ENCODE measurements at places on chromosomes 12 and 14.

DNA sequence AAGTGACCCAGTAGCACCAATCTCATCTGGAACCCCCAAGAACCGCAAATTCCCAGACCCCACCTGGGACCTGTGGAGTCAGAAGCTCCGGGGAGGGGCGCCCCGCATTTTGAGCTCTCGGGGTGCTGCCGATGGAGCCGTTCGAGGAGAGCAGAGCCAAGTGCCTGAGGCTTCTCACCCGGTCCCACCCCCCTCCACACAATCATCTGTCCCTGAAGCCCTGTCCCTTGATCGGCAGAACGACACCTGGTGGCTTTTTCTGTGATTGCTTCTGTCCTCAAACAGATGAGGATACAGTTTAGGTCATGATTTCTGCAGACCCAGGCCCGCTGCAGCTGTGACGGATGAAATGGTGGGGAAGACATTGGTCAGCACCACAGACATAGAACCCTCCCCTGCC is 74.7 kb downstream of the NOC4L start:
- no peak for DNase-seq

DNA sequence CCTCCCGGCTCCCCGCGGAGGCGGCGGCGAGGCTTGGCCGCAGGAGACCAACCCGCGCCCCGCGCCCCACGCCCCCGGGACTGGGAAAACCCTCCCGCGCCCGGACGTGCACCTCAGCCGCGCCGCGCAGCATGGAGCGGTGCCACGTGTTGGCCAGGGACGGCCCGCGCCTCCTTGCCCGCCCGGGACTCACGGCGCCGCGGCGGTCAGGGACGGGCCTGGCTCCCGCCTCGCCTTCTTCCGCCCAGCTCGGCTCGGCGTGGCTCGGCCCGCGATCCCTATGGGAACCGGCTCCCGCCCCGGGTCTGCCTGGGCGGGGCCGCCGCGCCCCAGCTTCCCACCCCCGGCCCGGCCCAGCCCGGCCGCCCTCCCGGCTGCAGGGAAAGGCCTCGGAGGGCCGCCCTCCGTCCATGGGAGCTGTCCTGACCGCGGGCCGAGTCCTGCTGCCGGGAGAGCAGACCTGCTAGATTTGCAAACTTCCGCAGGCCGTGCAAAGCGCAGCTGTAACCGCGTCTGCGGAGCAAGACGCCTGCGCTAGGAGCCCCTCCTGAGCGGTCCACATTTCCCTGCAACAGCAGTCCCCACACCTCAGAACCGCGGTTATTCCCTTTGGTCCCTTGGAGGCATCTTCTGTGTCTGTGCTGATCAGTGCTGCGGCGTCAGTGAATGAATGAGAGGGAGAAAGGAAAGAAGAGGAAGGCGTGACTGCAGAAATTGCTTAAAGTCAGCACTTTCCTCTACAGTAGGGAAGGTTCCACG is at the start of gene CDKL1:
Gene CDKL1, minus strand, starts transcription at position 251 of the 759 bp plus-strand sequence. CDS start 1,013 bp downstream, outside the sequence.
- no peak for DNase-seq

- no peak for DNase-seq
Observed at GRCh38 chr12:28824849-28825248, 324.2 kb upstream of the FAR2 start.

- no peak for DNase-seq
Observed at GRCh38 chr12:90106568-90106967, 397.9 kb upstream of the ATP2B1 start.

- DNase-seq = no peak
Observed at GRCh38 chr12:75660805-75661404, 149.5 kb upstream of the KRR1 start.

GRCh38 chr12:49847161-49847560 is 4.3 kb upstream of the BCDIN3D start:
- no peak for DNase-seq

DNA sequence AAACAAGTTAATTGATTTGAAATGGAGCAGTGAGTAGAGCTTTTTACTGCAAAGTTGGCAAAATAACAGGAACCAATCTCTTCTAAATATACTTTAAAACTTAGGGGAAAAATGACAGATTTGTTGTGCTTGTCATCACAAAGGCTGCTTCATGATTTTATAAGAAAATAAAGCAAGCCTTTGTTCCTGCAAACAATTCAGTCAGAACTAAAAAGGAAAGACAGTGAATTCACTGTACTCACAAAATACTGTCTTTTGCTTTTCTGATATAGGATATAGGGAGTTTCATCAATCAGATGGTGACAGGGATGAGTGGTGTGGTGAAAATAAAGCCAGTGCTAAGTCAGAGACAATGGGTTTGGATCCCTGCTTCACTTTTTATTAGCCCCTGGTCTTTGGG is 126.0 kb downstream of the HELB start:
- DNase-seq = no peak

GRCh38 chr12:98275131-98275475 is 240.3 kb upstream of the TMPO start:
- no peak for DNase-seq

- no peak for DNase-seq
Observed at GRCh38 chr12:24881227-24881626, 67.7 kb downstream of the BCAT1 start.

DNA sequence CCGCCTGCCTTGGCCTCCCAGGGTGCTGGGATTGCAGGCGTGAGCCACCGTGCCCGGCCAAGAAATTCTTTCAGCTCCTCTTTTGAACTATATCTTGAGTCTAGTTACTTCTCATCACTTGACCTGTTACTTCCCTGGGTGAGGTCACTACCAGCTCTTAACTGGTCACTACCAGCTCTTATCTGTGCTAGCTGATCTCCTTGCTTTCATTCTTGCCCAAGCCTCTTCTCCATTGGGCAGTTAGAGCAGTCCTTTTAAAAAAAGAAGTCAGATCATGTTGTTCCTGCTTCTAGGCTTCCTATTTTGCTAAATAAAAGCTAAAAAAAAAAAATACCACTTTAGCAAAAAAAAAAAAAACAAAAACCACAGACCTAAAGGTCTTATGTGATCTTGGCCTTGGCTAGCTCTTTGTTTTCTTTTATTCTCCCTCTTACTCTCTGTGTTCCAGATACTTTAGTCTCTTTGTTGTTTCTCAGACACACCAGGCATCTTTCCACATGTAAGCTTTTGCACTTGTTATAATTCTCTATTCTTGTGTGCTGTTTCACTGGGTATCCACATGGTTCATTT is 63.5 kb downstream of the RAD51B start:
- no peak for DNase-seq

DNA sequence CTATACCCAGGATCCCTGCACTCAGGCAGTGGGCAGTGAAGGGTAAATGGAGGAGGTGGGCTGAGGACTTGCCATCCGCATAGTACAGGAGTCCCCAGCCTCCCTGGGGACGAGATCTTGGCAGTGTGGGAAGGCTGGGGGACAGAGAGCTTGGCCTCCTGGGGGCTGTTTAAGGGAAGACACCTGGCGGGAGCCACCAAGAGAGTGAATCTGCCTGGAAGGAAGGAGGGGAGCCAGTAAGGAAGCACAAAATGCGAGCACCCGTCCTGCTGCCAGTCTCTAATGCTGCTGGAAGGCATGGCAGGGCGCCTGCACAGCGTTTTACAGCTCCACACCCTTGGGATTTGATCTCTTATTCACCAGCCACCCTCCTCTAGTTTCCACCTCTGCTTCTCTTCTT is 7.4 kb upstream of the KRT2 start:
- DNase-seq = no peak

DNA sequence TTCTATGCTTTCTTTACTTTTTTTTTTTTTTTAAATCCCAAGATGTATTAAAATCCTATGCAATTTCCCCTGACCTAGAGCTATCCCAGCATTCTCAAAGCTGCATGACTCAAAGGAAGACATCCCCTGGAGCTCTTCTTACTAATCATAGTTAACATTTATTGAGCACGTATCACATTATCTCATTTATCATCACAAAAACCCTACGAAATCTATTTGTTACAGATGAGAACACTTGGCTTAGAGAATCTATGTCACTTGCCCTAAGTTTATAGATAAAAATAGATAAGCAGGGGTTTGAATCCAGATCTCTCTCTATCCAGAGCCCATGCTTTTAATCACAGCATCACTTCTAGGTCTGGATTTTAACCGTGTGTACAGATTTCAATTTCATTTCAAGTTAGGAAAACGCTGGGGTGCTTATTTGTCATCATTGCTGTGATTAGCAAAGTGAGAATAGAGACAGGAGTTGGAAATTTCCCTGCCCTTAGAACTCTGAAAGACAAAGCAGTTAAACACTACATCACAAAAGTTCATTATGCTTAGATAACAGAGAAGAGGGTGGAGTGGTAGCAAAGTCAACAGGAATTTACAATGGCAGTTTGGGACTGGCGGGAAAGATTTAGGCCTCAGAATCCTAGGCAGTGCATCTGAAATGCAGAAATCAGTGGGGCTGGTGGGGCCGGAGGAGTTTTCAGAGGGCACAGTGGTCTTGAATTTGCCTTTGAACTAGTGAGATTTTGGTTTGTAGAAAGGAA is 177.7 kb upstream of the FRMD6 start:
- DNase-seq = no peak

DNA sequence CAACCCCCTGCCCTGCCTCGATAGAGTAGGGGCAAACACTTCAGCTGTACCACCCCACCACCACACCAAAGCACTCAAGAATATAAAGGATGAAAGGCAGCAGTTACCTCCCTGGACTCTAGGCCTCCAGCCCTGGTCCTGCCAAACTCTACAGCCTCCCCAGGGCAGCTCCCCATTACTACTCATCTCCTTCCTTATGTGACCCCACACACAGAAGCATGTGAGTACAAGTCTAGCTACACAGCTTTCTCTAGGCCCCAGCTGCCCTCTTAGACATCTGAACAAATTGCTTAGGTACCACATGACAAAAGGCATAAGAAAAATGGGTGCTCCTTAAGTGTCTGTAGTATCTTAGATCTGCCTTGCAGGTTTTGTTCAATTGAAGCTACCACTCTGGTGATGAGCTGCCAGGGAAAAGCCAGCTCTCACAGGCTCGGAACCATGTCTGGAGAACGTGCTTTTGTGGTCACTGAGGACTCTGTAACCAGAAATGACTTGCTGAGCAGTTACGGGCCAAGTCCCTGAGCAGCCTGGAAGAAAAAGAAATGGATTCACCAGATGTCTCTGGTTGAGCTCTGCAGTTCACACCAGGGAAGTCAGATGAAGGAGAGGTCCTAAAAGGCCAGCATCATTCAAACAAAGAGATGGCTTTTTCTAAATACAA is 32.8 kb downstream of the FMNL3 start:
- DNase-seq = no peak

GRCh38 chr12:8886502-8887284 is 27.6 kb upstream of the PHC1 start:
- no peak for DNase-seq

- DNase-seq = no peak
Observed at GRCh38 chr12:120797677-120798642, 72.3 kb downstream of the ACADS start.

- DNase-seq = no peak
Observed at GRCh38 chr12:111022386-111022785, 102.0 kb upstream of the MYL2 start.

- DNase-seq = no peak
Observed at GRCh38 chr14:68654471-68654941, 138.4 kb downstream of the ZFP36L1 start.

DNA sequence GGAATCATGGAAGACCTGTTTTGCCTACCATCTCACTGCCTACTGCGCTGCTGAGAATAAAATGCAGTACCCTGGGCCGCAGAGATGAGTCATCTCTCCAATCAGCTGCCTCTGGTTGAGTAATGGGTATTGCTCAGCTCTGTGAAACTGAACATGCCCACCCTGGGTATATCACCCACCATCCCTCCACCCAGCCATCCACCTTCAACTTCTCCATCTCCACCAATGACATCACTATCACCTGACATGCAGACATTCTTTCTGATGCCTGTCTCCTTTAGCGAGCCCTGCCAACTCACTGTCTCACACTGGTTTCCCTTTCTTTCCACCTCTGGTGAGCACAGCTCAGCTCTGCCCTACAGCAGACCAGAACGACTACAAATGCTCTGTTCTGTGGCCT is 33.6 kb downstream of the E2F7 start:
- DNase-seq = no peak

GRCh38 chr12:89064780-89065179 is 287.5 kb downstream of the DUSP6 start:
- DNase-seq = no peak

DNA sequence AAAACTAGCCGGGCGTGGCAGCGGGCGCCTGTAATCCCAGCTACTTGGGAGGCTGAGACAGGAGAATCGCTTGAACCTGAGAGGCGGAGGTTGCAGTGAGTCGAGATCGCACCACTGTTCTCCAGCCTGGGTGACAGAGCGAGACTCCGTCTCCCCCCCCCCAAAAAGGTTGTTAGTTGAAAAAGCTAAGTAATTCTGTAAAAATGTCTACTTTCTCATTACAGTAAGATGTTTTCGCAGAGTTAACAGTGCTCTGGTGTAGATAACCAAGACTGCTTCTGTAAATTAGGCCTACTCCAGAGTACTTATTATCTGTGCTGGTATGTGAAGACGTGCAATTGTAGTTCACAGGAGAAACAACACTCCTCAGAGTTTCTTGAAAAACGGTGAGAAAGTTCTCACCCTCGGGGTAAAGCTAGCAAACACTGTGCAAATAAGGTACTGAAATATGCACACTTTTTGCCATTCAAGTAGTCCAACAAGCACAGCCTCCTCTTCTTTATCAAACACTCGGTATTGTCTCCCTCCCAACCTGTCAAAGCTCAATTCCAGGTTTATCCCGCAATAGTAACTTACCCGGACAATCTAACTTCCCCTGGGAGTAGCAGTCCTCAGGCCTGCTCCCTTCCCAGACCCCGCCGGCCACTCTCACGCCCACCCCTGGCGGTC is 974 bp downstream of the BTBD7 start:
- no peak for DNase-seq

DNA sequence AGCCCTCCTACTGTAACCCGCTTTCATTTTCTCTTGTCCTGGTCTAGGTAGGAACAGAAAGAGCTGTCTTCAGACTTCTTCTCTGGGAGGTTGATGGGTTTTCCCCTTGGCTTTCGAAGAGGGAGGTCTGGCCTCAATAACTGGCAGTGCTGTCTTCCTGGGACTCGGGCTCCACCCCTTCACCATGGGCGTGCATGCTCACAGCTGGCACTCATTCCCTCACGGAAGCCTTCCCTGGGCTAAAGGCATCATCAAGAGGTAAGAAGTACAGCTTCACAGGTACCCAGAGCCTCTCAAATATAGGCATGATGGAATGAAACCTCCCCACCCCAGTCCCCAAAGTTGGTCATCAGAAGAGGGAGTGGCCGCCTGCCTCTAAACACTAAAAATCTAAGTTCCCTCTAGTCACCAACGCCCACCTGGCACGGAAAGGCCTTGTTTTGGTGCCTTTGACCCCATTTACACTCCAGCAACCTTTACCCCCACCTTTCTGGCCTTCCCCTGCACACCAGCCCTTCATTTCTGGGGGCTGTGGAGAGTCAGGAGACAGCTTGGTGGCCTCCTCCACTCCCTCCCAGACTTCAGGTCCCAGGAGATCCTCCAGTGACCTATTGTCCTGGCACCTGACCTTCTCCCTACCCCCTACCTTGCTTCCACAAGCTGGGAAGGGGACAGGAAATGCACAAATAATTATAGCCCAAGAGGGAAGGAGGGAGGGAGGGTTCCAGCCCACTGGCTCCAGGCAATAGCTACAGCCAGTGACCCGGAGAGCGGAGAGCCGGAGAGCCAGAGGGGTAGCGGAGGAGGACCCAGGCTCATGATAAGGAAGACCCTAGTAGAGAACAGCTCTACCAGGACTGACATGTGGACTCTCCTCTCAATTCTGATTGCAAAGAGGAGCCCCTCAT is 2.8 kb downstream of the RAPGEF3 start:
- DNase-seq = no peak
